NCI-H1694 treated with DMSO at 0.1 percent for 48 hours (cell line): ENCODE measurements at places on chromosomes 2 and 18.

- DNase-seq = no peak
Measured at GRCh38 chr2:280650-281110, 7.2 kb downstream of the ALKAL2 start.

DNA sequence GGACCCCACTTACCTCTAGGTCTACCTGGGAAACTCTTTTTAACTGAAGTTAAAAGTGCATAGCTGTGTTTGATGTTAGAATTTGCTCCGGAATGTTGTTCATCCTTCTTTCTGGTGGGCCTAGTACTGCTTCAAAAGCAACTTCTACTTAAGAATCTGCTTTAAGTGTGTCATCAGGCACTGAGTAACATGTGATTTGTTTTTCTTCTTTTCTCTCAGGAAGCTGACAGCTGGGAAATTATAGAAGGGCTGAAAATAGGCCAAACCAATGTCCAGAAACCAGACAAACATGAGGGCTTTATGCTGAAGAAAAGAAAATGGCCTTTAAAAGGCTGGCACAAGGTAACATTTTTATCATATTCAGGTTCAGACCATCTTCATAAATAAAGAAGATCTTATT, 122.9 kb downstream of the PRKRA start:
- no peak for DNase-seq

- no peak for DNase-seq
Measured at GRCh38 chr2:44550561-44550960, 188.8 kb downstream of the CAMKMT start.

DNA sequence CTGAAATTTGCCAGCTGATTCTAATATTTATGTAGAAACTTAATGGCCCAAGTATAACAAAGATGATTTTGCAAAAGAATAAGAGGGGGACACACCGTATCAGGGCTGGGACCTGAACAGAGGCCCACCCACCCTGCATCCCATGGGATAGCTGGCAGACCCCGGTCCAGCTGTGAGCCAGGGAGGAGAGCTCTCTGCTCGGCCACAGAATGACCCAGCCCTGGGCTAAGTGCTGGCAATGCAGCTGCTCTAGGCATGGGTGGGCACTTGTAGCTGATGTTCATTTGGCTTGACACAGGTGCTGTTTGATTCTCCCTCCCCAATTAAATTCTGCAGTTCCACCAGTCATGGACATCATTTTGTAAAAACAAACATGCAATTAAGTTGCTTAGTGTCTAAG, 522.8 kb upstream of the RAB6C start:
- DNase-seq = no peak

DNA sequence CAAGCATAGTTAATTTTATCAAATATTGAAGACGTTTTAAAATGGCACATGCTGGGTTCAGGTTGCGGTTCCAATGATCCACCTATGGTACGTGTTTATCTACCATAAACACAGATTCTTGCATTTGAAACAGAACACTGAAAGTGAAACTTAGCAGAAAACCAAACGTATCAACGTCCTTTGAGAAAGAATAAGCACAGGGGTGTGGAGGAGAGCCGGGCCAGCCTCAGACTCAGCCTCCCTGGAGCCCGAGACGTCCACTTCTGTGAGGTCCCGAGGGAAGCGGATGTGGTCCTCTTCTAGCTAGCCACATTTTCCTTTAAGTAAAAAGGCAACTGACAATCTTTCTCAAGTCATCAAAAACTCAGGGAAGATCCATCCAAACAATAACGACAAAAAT, 195.9 kb downstream of the RTP5 start:
- no peak for DNase-seq

GRCh38 chr2:45248214-45248613, 239.0 kb upstream of the SIX2 start:
- DNase-seq = no peak

DNA sequence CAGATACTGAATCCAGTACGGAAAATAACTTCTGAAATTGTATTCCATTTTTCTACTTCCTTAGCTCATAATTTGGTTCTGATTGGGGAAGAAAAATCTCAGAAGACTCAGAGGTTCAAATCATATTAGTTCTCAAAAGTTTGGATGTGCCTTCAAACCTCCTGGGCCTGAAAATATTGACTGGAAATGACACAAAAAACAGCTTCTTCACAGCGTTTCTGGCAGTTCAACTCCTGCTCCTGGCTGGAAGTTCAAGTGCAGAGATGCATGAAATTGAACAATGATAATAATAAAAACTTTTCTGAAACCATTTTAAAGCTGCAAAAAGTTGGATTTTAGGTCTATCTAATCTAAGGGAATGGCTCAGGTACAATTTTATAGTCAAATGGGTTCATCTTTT, 1459.9 kb upstream of the CELF4 start:
- DNase-seq = no peak

DNA sequence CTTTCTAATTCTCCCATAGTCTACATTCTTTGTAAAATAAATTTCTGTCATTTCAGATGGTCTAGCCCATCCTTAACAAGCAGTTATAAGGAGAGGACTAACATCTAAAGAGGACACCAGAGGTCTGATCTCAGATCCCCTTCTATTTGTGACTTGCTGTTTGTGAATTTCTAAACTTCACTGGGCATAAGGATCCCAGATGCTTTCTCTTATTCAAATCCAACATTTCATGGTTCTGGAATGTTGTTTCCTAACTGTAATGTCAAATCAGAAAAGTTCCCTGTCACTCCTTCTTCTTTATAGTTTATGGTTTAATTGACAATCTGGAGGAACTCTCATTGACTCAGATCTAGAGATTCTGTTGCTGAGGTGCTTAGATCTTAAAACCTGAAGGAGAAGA, 430.2 kb downstream of the MEIS1 start:
- no peak for DNase-seq

GRCh38 chr2:9166579-9167377, 39.8 kb upstream of the ASAP2 start:
- DNase-seq = no peak

DNA sequence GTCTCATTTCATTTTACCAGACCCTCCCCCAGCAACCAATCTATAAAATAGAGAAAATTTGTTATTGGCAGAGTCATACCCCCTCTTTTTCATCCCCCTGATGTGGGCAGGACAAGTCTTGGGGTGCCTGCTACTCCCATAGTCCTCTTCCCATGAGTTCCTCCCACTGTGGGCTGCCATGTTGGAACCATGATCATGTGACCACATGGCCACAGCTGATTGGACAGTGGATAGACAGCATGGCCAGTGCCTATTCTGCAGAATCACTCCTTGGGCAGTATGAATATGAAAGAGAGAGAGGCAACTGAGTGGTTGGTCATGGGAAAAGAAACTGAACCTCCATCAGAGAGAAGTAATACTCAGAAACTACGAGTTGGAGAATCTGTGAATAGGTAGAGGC, 84.9 kb downstream of the PDCL3 start:
- no peak for DNase-seq

- DNase-seq = no peak
Measured at GRCh38 chr2:119229716-119230115, 6.1 kb downstream of the STEAP3 start.

- no peak for DNase-seq
Measured at GRCh38 chr2:37769551-37769950, 98.1 kb upstream of the CDC42EP3 start.

DNA sequence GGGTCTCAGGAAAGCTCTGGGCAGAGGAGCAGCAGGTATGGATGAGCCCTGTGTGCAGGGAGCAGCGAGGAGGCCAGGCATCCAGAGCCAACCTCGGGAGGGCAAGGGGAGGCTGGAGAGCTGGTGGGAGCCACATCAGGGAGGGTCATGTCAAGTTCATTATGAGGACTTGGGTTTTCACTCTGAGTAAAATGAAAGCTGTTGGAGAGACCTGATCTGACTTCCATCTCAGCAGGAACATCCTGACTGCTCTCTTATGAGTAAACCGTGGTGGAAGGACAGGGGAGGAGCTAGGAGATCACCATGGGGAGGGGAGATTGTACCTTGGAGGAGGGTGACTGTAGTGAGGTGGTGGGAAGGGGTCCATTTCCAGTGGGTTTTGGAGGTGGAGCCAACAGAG, 209.8 kb downstream of the LDLRAD4 start:
- DNase-seq = no peak

DNA sequence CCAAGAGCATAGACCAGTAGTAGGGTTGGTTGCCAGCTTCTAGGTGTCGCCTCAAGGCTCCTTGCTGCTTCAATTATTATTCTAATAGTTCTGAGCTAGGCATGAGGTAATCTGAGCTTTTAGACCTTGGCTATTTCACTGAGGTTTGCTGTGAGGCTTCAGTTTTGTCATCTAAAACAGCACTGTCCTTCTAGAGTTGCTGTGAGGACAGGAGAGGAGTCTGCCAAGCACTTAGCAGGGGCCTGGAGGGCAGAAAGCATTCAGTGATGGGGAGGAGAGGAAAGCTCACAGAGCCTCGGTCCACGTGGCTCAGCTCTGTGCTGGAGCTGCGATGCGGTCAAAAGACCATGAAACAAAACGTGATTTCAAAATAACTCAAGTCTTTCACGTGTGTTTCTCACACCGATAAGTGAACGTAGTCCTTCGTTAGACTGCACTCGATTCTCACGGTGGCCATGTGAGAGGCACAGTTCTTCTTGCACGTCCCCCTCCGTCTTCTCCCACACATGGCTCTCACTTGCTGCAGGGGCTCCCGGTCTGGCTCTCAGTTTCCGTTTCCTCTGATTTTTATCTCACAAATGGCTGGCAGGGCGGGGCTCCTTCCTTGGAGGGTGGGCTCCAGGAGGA, 113.7 kb downstream of the B3GNT2 start:
- no peak for DNase-seq

GRCh38 chr2:27721335-27721734, 50.2 kb upstream of the MRPL33 start:
- DNase-seq = no peak

DNA sequence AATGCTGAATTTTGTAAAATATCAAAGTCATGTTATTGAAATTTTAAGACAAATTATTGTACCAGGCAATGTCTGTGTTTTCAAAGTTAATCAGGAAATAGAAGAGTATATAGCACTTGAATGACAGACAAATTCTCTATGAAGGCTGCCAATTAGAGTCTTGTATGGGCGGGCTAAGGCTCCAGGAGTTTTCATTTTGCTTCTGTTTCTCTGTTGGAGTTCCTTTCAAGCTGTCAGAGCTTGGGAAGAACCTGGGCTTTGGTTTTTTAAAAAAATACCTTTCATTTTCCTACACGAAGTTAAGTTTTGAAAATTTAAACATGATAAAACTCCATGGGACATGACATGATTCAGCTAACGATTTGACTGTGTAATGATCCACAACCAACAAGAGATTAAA, 339.0 kb upstream of the KCNH7 start:
- DNase-seq = no peak

DNA sequence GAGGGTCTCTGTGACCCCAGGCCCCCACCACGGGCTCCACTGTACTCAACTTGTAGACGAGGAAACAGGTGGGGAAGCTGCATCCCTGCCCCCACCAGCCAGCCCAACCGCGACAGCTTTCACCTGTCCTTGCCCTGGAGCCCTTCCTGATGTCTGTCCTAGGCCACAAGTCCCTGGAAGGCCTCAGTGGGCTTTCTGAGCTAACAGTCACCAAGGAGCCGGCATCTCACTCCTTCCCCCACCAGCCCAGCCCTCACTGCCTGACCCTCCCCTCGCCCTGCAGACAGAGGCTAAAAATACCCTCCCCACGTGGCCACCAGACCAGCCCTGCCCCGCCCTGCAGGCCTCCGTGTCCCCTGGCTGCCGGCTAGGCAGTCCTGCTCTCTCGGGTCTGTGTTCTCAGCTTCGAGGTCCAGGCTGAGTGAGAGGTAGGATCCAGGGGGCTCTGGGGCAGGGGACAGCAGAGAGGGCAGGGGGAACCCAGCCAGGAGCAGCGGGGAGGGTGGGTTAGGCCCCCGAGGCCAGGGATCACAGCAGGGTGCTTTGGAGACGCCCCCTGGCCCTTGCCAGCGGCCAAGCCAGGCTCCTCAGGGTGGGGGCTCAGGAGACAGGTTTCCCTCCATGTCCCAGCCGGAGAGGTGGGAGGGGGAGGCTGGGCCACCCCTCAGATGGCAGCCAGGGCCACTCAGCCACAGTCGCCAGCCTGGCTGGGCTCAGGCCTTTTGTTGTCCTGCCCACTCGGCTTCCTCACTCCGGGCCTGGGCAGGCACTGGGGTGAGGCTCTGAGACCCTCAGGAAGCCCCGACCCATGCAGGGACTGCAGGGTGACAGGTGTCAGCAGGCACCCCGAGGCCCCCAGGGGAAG, at the start of gene KLHL30:
KLHL30 (plus strand) TSS at position 338 of the 865 bp plus-strand sequence. CDS start 2,087 bp downstream, outside the sequence.
- no peak for DNase-seq

GRCh38 chr2:108994178-108994577, 5.2 kb upstream of the EDAR start:
- DNase-seq = no peak

DNA sequence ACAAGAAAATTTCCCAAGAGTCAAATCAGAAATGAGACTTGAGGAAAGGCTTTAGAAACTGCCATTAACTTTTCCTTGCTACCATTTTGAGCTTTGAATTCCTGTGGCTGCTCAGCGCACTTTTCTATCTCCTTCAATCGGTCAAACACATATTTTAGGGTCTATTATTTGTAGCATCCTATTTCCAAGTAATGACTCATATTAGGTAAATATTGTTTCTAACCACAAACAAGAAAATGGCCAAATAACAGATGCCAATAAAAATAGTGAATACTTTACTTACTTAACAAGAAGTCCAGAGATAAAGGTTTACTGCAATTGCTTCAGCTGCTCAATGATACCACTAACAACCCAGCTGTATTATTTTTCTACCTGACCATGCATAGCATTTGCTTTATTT, 29.7 kb upstream of the CCDC178 start:
- no peak for DNase-seq

- no peak for DNase-seq
Measured at GRCh38 chr2:38731090-38731489, 20.1 kb downstream of the SRSF7 start.

GRCh38 chr2:203669820-203670219, 36.6 kb upstream of the CD28 start:
- no peak for DNase-seq

- DNase-seq = no peak
Measured at GRCh38 chr2:73642338-73643018, at the start of gene NAT8. Gene NAT8 (minus strand): TSS chr2:73642422. CDS start chr2:73641628, 794 bp downstream.

DNA sequence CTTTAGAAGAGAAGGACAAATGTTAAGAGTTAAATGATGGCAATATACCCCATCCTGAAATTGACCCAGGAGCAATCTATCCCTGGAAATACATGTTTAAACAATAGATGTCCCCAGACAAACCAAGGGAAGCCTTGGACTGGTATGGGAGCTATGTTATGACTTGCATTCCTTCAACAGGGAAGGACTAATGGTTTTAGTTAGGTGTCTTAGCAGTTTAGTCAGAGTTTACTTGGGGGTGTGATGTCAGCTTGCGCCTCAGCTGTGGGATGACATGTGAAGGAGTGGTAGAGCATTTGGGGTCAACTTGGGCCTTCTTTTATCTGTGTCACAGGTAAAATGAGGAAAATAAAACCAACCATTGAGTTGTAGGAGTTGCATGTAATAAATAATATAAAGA, 36.8 kb downstream of the SPC25 start:
- no peak for DNase-seq
